Activated naive CD4-positive, alpha-beta T cell treated with anti-CD3 and anti-CD28 coated beads, Interleukin-2, amount 10 ng/mL, durations not matched to agents 7 days and 5 days (primary cell): ENCODE measurements at places on chromosomes 16 and 17.

DNA sequence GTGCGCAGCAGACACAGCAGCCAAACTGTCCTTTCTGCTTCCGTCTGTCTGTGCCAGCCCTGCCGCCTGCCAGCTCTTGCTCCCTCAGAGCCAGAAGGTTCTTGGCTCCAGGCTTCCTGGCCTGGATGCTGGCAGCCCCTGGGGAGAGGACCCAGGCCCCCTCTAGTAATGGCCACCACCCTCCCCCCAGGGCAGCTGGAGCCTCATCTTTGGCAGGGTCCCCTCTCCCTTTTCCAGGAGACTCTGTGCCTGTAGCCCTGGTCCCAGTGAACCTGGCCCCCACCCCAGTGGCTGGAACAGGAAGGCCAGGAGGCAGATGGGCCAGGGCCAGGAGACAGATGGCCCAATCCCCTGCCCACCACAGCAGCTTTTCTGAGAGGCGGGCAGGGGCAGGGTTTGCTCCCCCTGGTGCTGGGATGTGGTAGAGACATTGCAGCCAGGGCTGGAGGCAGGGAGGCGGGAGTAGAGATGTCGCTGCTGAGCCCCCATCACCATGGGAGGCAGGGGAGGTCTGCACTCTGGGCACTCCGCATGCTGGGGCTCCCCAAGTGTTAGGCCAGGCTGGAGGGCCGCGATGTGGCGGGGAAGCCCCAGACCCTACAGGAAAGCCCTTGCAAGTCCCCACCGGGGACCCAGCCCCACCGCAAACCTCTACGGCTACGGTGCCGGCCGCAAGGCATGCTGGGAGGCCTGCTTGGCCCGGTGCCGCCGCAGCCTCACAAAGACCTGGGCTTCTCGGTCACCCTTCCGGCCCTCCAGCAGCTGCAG, 16.7 kb downstream of the UNC13D start:
- peak; percentile 77 for DNase-seq

DNA sequence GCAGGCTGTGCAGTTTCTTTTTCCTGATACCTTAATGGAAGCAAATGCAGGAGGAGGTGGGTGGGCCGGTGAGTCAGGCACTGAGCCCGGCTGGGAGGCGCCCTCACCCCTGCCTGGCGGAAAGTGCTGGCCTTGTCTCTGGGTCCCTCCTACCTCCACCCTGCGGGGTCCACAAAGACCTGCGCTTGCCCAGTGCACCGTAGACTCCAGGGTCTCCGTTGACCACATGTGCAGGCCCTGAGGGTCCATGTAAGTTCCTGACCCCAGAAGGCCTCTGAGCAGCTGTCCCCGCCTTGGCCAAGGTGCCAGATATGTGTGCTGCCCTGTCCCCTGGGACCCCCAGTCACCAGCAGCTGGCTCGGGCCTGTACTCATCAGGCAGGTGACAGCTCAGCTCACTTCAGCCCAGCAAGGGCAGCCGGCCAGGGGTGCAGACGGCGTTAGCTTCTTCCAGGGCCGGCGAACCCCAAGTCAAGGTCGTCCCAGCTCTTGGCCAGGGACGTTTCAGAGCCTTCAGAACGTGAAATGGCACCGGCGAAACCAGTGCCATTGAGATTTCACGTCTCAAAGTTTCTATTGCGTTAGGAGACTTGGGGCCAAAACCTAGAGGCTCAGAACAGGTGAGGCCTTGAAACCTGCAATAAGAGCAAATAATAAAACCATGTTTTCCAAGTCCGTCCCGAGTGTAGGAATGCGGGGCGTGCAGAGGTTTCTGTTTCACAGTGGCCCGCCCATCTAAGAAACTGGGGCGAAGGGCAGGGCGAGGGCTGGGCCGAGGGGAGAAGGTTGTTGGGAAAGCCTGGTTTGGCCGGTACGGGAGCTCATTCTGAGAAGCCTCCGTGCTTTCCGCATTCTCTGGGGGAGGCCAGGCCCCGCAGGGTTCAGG, 12.1 kb downstream of the METRNL start:
- no peak for DNase-seq

GRCh38 chr16:5031601-5032000, 2.1 kb downstream of the NAGPA start:
- no peak for DNase-seq

GRCh38 chr17:51461578-51462004, 201.2 kb downstream of the UTP18 start:
- peak; percentile 72 for DNase-seq

DNA sequence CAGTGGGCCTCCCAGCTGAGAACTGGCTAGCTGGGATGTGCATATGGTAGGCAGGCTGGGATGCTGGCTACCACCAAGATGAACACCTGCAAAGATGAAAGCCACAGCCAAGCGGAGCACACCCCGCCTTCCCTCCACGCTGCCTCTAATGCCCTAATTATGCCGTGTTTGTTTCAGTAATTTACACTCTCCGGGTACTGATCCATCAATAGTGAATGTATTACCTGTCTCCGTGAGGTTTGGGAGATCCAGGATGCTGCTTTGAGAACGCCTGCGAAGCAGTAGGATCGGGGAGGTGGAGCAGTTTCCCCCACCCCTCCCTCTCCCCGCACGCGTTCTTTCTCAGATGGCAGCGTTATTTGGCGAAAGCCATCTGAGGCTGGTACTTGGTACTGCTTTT, 28.9 kb upstream of the GSE1 start:
- no peak for DNase-seq

- no peak for DNase-seq
These were observed 15.2 kb downstream of the SCNN1B start for GRCh38 chr16:23317266-23317661.

GRCh38 chr16:66614161-66614802, 9.8 kb downstream of the CMTM3 start:
- DNase-seq, result no peak

GRCh38 chr17:61410141-61411010, 10.7 kb downstream of the TBX2 start:
- DNase-seq, result peak; percentile 77

- DNase-seq, result no peak
These were observed 1.6 kb downstream of the RPL13 start for GRCh38 chr16:89561884-89562599.
